ENCODE measurements at places on chromosomes 11 and 22.

- DNase-seq, result no peak
These were observed 90.7 kb downstream of the WNT11 start for GRCh38 chr11:76115555-76115954.

DNA sequence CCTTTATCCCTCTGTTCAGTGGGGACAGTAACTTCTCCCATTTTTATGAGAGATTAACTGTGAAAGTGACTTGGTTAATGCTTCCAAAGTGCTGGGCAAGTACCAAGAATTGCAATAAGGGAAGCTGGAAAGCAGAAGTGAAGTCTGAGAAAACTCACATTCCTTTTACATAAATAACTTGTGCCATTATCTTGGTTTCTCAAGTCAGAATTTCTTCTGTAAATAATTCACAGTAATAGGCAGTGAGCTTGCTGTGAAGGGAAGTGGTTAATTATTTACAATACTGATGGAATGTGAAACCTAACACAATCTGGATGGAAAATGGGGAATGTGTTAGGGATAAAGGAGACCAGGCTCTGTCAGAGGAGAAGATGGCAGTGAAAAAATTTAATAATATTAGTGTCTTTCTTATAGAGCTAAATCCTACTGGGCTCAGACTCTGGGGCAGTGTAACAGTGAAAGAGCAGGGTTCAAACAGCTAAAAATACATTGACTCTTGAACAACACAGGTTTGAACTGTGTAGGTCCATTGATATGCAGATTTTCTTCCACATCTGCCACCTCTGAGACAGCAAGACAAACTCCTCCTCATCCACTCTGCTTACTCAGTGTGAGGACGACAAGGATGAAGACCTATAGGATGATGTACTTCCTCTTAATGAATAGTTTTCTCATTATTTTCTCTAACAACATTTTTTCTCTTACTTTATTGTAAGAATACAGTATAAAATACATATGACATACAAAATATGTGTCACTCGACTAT is 251.5 kb upstream of the ISX start:
- no peak for DNase-seq

- no peak for DNase-seq
These were observed 59.1 kb downstream of the SCGB1A1 start for GRCh38 chr11:62477927-62478326.

GRCh38 chr11:95512177-95512576 is 277.4 kb downstream of the FAM76B start:
- peak; percentile 38 for DNase-seq
